ENCODE measurements at places on chromosomes 6 and 20.

GRCh38 chr6:134732763-134733162 lies 217.1 kb downstream of the ALDH8A1 start:
- H3K4me3 ChIP-seq: no peak overlapping the region
- H3K36me3 ChIP-seq: no peaks in the 10 kb centered on the region
- no peaks in the 10 kb centered on the region for H3K4me1 ChIP-seq
- H3K27ac ChIP-seq: no peak overlapping the region

DNA sequence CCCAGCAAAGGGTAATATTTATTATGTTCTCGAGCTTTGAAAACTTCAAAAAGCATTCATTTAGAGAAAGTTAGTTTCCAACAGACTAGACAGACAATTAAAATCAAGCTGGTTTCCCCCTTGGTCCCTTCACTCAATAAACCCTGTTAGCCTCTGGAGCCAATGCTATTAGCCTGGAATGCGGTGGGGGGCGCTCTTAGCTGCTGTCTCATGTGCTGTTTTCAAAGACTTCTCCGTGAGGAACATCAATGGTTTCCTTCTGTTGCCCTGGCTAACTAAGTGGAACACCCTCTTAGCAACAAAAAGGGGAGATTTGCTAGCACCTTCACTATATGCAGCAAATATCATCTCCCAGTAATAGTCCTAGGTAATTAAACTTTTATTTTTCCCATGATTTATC lies 86.4 kb downstream of the LY86 start:
- peaks cover 7% of the 10 kb centered on the region for H3K4me1 ChIP-seq
- no peaks in the 10 kb centered on the region for H3K36me3 ChIP-seq
- no peak overlapping the region for H3K4me3 ChIP-seq
- no peak overlapping the region for H3K27ac ChIP-seq
- no peaks in the 10 kb centered on the region for H3K27me3 ChIP-seq

GRCh38 chr20:3226093-3226492 lies 12.9 kb downstream of the SLC4A11 start:
- H3K27me3 ChIP-seq: no peaks in the 10 kb centered on the region
- peaks cover 20% of the 10 kb centered on the region for H3K4me1 ChIP-seq
- no peak overlapping the region for H3K27ac ChIP-seq
- no peak for DNase-seq

GRCh38 chr6:113416170-113416569 lies 441.0 kb upstream of the MARCKS start:
- no peak for DNase-seq
- H3K27ac ChIP-seq: no peak overlapping the region
- H3K36me3 ChIP-seq: no peaks in the 10 kb centered on the region

DNA sequence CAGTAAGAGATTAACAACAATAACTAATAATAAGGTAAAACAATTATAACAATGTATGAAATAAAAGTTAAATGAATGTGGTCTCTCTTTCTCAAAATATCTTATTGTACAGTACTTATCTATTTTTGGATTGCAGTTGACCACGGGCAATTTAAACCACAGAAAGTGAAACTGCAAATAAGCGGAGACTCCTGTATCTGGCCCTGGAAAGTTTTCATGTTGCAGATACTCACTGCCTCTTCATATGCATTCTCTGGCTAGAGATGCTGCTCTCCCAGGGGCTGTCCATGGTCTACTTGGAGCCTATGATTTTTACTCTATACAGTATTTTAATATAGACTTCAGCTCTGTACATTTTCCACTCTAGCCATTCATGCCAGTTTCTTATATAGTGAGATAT lies 230.8 kb downstream of the FUT9 start:
- no peak overlapping the region for H3K27ac ChIP-seq
- H3K4me3 ChIP-seq: no peak overlapping the region
- no peak for DNase-seq

- DNase-seq: no peak
- H3K4me3 ChIP-seq: no peak overlapping the region
- H3K27me3 ChIP-seq: no peaks in the 10 kb centered on the region
- H3K4me1 ChIP-seq: no peaks in the 10 kb centered on the region
- H3K27ac ChIP-seq: no peak overlapping the region
- H3K36me3 ChIP-seq: no peaks in the 10 kb centered on the region
Observed at GRCh38 chr6:129029778-129030177, 146.8 kb downstream of the LAMA2 start.

DNA sequence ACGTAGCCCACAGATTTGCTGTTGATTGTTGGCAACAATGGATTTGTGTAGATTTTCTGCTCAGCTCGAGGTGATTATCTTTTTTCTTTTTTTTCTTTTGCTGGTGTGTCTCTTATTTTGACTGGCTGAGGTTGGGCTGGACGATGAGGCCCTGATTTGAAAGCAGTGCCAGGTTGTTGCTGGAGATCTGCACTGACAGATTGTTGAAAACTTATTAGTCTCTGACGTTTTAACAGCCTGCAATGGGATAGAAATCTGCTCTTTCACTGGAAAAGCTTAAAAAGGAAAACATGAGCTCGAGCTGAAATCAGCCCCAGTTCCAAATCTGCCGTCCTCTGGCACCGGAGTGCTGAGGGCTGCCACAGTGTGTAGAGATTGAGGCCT lies 87.7 kb downstream of the PDE7B start:
- no peaks in the 10 kb centered on the region for H3K27me3 ChIP-seq
- no peak overlapping the region for H3K27ac ChIP-seq
- H3K4me1 ChIP-seq: no peaks in the 10 kb centered on the region
- no peak overlapping the region for H3K4me3 ChIP-seq
- no peaks in the 10 kb centered on the region for H3K36me3 ChIP-seq
- DNase-seq: no peak

DNA sequence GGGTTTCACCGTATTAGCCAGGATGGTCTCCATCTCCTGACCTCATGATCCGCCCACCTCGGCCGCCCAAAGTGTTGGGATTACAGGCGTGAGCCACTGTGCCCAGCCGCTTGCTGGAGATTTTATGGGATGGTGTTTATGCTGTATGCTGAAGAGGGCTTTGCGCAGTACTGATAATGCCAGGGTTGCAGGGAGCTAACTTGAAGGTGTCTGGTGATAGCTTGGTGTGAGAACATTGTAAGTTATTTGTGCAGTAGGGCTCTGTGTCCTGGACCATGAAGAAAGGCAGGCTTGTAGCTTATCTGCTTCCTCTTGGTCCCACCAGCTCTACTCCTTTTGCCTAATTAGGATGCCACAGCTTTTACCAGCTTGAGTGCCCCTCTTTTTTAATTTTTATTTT lies 157.0 kb upstream of the DTNBP1 start:
- no peak overlapping the region for H3K27ac ChIP-seq
- H3K4me3 ChIP-seq: no peak overlapping the region
- peaks cover 2% of the 10 kb centered on the region for H3K36me3 ChIP-seq

GRCh38 chr20:58583176-58583575 lies 67.9 kb upstream of the STX16 start:
- H3K4me3 ChIP-seq: no peak overlapping the region
- H3K27ac ChIP-seq: no peak overlapping the region
- peaks cover 9% of the 10 kb centered on the region for H3K27me3 ChIP-seq
- no peak for DNase-seq
- no peaks in the 10 kb centered on the region for H3K36me3 ChIP-seq

GRCh38 chr6:154996016-154996590 lies 988 bp downstream of the TIAM2 start:
- H3K27me3 ChIP-seq: peaks cover 45% of the 10 kb centered on the region
- peaks cover 9% of the 10 kb centered on the region for H3K4me1 ChIP-seq
- peak overlapping the region; percentile 65 for H3K4me3 ChIP-seq
- no peak for DNase-seq

GRCh38 chr6:66126358-66126757 lies 419.3 kb upstream of the EYS start:
- no peak overlapping the region for H3K27ac ChIP-seq
- no peaks in the 10 kb centered on the region for H3K4me1 ChIP-seq
- DNase-seq: no peak
- H3K4me3 ChIP-seq: no peak overlapping the region
- H3K36me3 ChIP-seq: no peaks in the 10 kb centered on the region

DNA sequence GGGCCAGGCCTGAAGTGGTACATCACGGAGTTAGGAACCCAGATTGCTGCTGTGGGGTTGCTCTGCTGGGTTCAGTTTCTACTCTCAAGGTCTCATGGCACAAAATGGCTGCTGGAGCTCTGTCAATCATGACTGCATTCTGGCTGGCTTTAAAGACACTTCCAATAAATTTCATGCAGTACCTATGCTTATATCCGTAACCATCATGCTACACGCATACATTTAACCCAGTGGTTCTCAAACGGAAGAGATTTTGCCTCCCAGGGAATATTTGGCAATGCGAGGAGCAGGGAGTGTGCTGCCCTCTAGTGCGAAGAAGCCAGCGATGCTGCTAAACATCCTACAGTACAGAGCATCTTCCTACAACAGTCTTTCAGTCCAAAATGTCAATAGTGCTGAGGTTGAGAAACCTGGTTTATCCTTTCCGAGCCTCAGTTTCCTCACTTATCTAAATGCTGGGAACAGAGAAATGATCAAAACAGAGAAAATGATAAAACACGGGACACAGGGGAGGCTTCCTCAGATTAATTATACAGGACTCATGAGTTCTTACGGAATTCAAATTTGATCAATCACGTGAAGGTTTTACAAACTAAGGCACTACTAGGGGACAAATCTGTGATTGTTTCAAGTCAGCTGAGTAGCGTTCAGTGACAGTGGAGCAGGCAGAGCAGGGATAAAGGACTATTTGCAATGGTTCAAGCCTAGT lies 9.6 kb upstream of the SLC2A10 start:
- no peak for DNase-seq
- H3K4me1 ChIP-seq: peaks cover 4% of the 10 kb centered on the region
- H3K27ac ChIP-seq: no peak overlapping the region
- no peaks in the 10 kb centered on the region for H3K36me3 ChIP-seq
- H3K27me3 ChIP-seq: peaks cover 29% of the 10 kb centered on the region

DNA sequence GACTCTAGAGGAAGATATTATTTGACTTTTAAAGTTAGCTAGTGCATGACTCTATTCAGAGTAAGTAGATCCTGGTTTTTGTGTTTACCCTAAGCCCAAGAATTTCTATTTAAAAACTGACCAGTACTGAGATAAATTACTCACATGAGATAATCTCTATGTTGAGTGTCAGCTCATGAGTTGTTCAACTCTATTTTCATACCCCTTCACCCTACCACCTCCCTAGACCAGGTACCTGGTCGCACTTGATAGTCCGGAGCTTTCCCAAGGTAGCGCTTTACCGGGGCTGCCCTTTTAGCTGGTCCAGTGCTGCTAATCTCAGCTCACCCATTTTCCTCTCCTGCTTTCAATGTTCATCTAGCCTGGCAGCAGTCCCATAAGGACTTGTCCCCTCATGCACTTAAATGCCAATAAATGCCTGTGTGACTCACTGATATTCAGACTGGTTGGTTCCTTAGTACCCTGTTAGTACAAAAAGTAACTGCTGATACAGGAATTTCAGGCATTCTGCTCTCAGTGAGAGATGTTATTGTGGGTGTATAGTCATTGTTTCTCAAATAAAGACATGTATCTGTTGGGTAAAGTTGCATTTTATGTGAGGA lies 503.9 kb downstream of the ADGRB3 start:
- H3K4me3 ChIP-seq: no peak overlapping the region
- no peak overlapping the region for H3K27ac ChIP-seq
- H3K27me3 ChIP-seq: no peaks in the 10 kb centered on the region
- H3K4me1 ChIP-seq: no peaks in the 10 kb centered on the region

DNA sequence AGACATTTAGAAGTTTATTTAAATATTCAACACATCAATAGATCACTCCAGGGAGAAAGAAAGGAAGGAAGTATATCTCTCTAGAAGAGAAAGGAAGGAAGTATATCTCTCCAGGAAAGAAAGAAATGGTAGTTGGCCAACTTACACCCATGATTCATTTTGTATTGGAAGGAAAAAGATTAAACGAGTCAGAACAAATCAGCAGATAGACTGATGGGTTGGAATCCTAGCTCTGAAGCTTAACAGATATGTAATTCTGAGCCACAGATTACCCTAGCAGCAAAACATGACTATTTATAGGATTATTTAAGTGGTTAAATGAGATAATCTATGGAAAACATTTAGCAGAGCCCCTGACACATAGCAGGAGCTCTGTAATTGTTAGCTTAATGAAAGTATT lies 27.1 kb downstream of the COL12A1 start:
- DNase-seq: no peak
- no peaks in the 10 kb centered on the region for H3K4me1 ChIP-seq
- H3K27me3 ChIP-seq: peaks cover 17% of the 10 kb centered on the region
- no peak overlapping the region for H3K27ac ChIP-seq

GRCh38 chr20:40565001-40565681 lies 123.9 kb downstream of the MAFB start:
- H3K27me3 ChIP-seq: no peaks in the 10 kb centered on the region
- DNase-seq: no peak
- H3K36me3 ChIP-seq: no peaks in the 10 kb centered on the region

- DNase-seq: no peak
- H3K4me1 ChIP-seq: no peaks in the 10 kb centered on the region
- H3K36me3 ChIP-seq: no peaks in the 10 kb centered on the region
- no peak overlapping the region for H3K4me3 ChIP-seq
- H3K27me3 ChIP-seq: no peaks in the 10 kb centered on the region
Observed at GRCh38 chr6:67219346-67219745, 1415.7 kb upstream of the ADGRB3 start.

- no peak overlapping the region for H3K4me3 ChIP-seq
- DNase-seq: no peak
- no peak overlapping the region for H3K27ac ChIP-seq
- no peaks in the 10 kb centered on the region for H3K27me3 ChIP-seq
- no peaks in the 10 kb centered on the region for H3K4me1 ChIP-seq
Observed at GRCh38 chr20:41222296-41222695, 85.0 kb downstream of the PLCG1 start.

DNA sequence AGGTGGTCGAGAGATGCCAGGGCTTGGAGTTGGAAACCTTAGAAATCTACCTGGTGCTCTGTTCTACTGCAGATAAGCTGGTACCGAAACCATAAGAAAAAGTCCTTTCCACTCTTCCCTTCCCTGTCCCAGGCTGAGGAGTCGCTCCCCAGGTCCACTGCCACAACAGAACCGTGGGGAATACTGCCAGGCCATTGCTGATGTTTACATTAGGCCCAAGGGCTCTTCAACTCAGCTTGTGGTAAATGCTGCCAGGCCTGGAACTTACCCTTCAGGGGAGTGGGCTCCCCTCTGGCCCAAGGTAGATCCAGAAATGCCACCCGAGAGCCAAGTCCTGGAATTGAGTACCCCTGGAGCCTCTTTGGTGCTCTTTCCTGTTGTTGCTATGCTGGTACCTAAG lies 388.4 kb downstream of the ESR1 start:
- H3K36me3 ChIP-seq: peaks cover 34% of the 10 kb centered on the region
- H3K27ac ChIP-seq: no peak overlapping the region
- no peak for DNase-seq

DNA sequence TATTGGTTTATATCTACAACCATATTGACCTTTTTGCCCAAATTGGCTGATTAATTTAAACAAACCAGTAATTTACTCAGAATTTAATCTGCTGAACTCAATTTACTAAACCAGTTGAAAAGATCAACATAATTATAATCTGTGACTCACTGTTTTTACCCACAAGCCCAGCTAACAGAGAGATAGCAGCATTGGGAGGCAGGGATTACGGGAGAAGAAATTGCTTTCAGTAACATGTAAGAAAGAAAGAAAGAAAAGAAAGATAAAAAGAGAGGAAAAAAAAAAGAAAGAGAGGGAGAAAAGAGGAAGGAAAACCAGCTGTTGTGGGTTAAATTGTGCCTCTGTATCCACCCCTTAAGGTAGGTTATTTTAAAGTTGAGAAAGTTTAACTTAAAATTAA lies 13.3 kb upstream of the RHAG start:
- no peaks in the 10 kb centered on the region for H3K4me1 ChIP-seq
- H3K4me3 ChIP-seq: no peak overlapping the region
- no peaks in the 10 kb centered on the region for H3K36me3 ChIP-seq
- no peak overlapping the region for H3K27ac ChIP-seq
